Epithelial cell of proximal tubule (primary cell): ENCODE measurements at places on chromosomes 6 and 20. TPM values are rescaled to one million over a fixed set of nuclear protein-coding genes. Genes with fewer than 3 reads are reported as not detected.

CYP39A1 gene
- 1.3 and 1.7 TPM in 2 replicates for total RNA-seq

MCCD1 gene
- not detected in 2 replicates for total RNA-seq

DNA sequence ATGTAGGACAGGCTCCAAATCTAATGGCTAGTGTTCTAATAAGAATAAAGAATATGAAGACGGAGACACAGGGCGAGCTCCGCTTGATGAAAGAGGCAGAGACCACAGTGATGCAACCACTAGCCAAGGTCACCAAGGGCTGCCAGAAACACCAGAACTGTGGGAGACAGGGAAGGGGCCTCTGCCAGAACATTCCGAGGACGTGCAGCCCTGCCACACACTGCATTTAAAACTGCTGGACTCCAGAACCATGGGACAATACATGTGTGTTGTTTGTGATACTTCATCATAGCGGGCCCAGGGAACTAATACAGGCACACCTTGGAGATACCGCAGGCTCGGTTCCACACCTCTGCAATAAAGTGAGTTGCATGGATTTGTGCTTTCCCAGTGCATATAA, 2.9 kb upstream of the THBS2 start:
- DNase-seq = no peak

- no peak for DNase-seq
These were observed 20.3 kb downstream of the NFATC2 start for GRCh38 chr20:51522207-51522606.

GRCh38 chr20:32792316-32792715, 27.4 kb upstream of the MAPRE1 start:
- no peak for DNase-seq
